ENCODE measurements at places on chromosomes 1 and 21.
A peak's percentile ranks its signal among the peaks of the same experiment; 100 is the strongest.

GRCh38 chr1:213987422-213987926 lies 299 bp upstream of the PROX1 start:
- DNase-seq, result peak; percentile 83

- DNase-seq, result no peak
These were observed 160.2 kb downstream of the COP1 start for GRCh38 chr1:176046926-176047325.

GRCh38 chr1:71223641-71224340 lies 143.0 kb upstream of the ZRANB2 start:
- DNase-seq, result no peak

- no peak for DNase-seq
These were observed 11.6 kb downstream of the TTLL10 start for GRCh38 chr1:1185101-1185765.

DNA sequence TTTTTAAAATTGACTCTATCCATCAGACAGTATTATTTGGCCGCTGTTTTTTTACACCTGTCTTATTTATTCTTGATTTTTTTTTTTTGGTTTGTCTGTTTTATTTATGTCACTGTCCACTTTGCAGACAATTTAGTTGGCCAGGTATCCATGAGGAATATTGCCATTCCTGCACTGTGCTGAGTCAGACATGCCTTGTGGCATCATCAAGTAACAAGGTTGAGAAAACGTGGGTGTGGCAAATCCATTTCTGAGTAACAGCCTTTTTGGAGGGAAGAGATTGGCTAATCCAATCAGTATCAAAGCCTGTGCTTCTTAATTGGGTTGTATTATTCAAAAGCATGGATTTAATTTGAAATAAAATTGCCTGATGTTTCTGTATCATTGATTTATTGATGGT lies 463.1 kb downstream of the USP25 start:
- no peak for DNase-seq

GRCh38 chr1:219883400-219884332 lies 44.7 kb downstream of the SLC30A10 start:
- DNase-seq, result no peak

- no peak for DNase-seq
These were observed 66.7 kb downstream of the COL18A1 start for GRCh38 chr21:45471525-45472221.

- DNase-seq, result no peak
These were observed 41.0 kb downstream of the TP73 start for GRCh38 chr1:3693321-3693720.

DNA sequence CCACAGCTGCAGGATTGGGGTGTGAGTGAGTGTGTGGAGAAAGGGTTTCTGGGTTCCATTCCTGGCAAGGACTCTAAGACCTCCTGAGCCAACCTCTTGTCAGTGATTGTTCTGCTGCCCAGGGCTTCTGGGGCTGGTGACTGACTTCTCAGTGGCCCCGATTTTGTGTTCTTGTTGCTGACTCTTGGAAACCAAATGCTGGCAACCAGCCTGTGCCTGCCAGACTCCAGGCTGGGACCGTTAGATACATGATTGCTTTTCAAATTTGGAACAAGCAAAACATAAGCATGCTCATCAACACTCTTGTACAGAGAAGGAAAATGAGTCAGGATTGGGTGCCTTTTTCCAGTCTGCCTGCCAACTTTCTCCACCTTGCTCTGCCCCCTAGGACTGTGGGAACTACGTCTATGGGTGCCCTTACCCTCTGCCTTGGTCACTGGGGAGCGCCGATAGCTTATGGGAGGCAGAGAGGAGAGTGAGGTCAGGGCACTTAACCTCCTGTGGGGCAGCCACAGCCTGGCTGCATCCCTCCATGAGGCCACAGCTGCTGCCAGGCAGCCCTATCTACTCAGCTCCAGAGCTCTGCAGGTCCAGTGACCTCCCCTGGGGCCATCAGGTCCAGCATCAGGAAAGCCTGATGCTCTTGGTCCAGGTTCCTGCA lies 39.3 kb upstream of the EPS8L3 start:
- no peak for DNase-seq

DNA sequence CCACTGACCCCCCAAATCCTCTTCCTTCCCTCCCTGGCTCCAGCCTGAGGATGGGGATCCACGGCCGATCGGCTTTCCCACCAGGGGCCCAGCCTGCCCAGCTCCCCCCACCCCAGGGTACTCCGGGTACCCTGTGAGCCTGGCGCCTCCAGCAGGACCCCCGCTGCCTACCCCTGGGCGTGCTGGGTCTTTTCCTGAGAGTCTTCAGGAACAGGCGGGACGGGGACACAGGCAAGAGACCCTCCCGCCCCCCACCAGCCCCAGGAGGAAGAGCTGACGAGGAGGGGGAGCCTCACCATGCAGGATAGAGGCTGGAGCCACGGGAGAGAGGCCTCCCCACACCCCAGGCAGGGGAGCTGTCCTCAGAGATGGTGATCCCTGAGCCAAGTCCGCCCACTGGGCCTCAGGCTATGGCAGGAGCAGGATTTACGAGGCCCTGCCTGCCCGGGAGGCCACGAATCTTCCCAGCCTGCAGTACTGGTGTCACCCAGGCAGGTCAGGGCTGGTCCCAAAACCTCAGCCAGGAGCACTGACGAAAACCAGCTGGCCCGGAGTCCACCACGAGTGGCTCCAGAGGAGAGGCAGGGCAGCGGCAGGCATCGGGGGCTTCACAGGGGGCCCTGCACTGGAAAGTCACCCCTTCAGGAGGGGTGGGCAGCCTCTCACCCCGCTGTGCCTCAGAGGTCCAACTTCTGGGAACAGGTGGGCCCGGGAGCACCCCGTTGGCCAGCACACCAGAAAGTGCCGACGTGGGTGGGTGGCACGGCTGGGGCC lies 58.0 kb downstream of the MEGF6 start:
- DNase-seq, result no peak

DNA sequence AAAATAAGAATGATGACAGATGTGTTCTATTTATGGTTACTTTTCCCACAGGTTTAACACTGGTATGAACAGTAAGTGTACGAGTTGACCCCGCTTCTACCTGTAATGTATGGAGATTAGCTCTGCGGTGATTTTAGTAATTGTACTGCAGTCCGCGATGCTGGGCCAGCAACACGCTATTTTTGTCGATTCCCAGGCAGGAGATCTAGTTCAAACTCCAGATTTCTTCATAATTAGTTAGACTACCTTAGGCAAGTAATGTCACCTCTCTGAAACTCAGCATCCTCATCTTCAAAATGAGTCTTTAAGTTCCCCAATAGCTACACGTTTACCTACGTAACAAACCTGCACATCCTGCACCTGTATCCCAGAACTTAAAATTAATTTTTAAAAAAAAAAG lies 21.5 kb downstream of the TP53BP2 start:
- no peak for DNase-seq

DNA sequence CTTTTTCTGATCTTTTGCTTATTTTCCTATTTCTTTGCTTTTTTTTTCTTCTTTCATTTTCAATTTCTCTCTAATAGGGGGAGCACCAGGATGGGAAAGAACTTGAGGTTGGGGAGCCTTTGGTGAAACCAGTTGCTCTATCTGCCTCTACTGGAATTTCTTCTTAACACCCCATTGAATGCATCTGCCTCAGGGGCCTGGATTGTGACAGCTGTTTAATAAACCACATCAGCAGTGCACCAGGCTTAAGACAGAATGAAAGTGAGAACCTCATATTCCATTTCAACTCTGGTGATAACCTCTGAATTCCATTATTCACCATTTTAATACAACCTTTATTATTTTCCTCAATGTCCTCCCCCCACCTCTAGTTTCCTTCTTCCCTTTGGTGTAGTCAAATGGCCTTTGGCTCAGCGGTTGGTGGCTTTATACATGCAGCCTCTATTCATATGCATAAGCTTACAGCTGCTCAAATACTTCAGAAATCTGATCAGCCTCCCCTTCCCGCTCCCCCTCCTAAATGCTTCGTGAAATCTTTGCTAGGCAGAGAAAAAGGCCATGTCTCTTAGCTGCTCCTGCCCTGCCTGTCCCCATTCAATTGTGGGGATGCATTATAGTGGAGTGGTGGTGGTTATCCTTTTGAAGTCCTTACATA lies 537.3 kb upstream of the PLXNA2 start:
- no peak for DNase-seq

- DNase-seq, result no peak
These were observed 216.0 kb downstream of the S1PR1 start for GRCh38 chr1:101452825-101453224.

DNA sequence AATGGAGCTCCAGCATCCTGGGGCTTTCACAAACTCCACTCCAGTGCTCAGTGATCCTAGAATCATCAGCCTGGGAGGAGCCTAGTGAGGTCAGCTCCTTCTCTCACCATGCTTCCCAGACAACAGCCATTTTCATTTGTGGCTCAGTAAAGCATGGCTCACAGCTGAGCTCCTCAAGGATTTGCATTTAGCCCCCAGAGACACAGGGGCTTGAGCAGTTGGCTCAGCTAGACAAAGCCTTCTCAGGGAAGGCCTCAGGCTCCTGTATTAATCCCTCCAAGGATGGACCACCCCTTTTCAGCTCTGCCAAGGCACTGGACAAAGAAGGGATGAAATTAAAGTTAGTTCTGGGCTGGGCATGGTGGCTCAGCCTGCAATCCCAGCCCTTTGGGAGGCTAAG lies 39.5 kb downstream of the ERI3 start:
- no peak for DNase-seq

GRCh38 chr1:229238231-229238630 lies 32.7 kb upstream of the RAB4A start:
- no peak for DNase-seq

DNA sequence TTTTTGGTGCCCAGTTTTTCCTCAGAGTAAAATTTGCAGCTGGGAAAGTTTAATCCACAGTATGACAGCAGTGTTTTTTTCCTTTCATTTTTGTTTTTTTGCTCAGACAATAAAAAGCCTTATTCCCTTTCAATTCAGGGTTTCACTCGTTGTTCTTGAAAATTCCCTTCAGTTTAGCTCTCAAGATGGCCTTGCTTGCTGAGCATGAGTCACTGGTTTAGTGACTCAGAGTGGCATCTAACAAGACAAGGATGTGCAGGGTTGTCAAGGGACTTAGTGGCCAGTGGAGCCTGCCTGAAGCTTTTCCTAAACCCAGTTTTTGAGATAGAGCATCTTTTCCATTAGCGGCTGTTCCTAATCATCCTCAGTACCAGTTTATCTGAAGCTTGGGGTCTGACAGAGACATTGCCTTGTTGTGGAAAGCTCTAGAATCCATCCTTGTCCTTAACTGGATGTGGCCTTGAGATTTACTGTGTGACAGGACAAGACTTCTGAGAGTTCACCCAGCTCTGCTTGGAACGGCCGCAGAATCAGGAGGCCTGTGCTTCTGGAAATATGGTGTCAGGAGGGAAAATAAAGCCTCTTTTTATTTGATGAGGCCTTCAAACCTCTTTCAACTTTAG lies 48.4 kb upstream of the DNAJC6 start:
- peak; percentile 23 for DNase-seq

GRCh38 chr1:109307274-109308021 lies 637 bp upstream of the MYBPHL start:
- DNase-seq, result no peak

DNA sequence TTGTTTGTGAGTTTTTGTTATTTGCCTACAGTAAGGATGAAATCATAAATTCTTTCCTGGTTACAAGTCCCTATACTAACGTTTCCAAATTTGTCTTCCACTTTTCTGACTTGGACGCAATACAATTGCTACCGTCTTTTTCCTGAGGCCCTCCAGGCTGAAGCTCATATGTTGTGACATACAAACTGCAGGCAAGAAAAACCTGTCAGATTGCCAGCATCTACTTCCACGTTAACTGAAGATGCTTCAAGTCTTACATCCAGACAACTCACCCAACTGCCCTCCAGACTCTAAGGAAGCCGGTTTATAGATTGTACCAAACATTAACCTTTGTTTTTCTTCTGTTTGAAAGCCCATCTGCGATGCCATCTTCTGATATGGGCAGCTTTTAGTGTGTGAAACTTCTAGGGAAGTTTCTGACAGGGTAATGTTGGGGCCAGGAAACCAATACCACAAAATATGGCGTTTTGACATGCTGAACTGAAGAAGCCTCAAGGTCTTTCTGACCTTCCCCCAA lies 21.4 kb upstream of the RNF11 start:
- no peak for DNase-seq

DNA sequence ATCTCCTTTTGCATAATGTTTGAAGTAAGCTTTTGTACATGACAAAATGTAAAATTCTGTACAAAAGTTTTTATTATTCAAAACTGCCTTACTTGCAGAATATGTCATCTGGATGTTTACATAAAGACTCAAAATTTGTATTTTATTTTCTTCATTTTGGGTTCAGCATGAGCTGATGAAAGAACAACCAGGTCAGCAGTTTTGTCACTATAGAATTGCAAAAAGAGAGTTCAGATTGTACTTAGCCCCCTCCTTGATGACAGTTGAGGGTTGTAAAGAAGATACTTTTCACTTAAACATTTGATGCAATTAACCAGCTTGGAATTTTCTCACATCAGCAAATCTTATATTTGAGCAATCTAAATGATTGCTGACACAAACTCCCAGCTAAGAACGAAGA lies 669.3 kb downstream of the PLA2G4A start:
- no peak for DNase-seq

DNA sequence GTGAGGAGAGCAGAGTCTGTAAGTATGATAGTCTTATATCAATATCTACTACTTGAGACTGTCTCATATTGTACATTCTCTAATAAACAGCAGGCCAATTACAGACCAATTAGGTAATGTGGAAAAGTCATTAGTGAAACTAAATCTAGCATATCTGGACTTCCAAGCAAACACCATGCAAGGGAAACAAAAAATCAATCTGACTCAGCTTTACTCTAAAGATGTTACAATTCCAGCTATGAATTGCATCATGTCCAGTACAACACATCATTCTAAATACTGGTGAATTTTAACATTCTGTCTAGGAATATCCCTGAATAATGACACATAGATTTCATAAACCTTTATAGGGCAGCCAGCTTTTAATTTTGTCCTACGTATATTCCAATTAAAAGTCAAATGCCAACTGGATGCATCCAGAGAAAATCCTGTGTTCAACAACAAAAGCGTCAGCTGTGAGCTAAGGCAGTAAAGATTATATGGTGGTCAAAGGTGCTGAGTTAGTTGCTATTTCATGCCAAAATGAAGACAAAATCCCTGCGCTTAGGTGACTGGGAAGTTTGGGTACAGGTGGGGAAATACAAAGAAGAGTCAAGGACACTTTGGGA lies 159.3 kb downstream of the TTLL7 start:
- DNase-seq, result no peak

DNA sequence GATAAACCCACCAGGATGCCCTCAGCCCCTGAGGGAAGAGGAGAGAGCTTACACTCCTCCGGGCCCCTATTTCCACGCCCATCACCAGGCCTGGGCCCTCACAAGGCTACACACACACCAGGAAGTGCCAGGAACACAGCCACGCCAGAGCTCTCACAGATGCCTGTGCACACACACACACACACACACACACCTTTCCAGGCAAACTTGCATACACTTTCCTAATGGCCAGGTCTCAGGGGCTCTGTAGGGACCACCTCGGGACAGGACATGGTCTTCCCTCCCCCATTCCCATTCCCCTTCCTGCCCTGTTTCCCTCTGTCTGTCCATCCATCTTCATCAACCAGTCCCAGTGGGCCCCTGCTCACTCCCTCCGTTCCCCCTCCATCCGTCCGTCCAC lies 9.7 kb upstream of the EPHA2 start:
- no peak for DNase-seq
